ENCODE measurements at places on chromosomes 5 and 9. TPM values are rescaled to one million over a fixed set of nuclear protein-coding genes. Genes with fewer than 3 reads are reported as not detected.

Gene AJM1
- total RNA-seq: 8.0 TPM

Gene PCDHB8
- 0.97 TPM for total RNA-seq

DNA sequence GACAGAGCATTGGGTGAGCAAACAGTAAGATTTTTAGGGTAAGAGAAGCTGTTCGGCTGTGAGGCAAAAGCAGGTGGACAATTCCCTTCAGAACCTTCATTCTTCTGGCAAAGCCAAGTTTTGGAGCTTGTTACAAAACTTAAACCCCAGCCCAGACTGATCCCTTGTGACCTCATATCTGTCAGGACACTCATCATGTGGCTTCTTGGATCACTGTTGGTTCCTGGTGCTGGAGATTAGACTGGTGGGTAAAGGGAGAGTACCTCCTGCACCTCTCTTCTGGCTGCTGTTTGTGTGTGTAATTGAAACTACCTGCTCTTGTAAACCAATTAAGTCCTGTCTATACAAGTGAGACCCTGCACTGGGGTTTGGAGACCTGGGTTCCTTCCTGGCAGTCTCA lies 21.0 kb downstream of the LARP1 start:
- no peak for DNase-seq

- peak; percentile 52 for DNase-seq
Measured at GRCh38 chr5:9903801-9904200, 273.6 kb upstream of the TAS2R1 start.

DNA sequence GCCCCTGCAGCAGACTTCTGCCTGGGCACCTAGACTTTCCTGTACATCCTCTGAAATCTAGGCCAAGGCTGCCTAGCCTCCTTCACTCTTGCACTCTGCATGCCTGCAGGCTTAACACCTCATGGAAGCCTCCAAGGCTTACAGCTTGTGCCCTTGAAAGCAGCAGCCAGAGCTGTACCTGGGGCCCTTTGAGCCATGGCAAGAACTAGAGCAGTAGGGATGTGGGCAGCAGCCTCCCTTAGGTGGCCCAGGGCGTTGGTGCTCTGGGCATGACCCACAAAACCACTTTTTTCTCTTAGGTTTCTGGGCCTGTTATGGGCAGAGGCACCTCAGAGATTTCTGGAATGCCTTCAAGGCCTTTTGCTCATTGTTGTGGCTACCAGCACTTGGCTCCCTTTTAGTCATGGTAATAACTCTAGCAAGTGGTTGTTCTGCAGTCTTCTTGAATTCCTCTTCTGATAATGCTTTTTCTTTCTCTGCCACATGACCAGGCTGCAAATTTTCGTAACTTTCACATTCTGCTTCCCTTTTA lies 606.2 kb downstream of the TLE4 start:
- no peak for DNase-seq

DNA sequence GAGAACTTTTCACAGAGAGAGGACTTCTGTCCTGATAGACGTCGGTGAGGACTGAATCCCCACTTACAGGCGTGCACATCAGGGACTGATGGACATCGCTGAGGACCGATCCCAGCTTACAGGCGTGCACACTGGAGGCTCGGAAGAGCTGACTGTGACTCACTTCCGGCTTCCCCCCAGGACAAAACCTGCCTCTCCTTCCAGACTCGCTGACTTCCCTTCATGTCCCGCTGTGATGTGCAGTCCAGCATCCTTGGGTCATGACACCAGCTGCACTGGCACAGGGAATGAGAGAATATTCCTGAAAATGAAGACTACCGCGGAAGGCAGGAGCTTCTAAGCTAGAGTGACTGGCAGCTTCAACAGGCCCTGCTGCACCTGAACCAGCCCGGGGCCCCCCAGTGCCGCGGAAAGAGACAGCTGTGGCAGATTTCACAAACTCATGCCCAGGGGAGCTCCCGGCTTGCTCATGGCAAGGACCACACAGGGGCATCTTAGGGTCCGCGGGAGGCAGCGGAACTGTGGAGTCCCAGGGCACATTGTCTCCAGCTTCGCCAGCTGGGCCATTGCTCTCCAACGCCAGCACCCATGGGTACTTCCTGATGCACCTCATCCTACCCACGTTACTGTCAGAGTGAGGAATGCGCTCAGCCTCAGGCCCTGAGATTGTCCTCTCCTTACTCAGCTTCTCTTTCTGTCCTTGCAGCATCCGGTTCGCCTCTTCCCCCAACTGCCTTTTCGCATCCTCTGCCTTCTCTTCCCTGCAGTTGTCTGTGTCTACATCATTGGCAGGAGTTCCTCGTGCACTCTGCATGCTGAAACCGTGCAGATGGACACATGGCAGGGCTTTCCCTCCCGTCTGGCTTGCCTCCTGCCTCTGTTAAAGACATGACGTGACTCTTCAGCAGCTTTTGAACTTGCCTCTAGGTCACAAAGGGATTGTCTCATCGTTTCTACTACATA lies 29.5 kb downstream of the SURF6 start:
- no peak for DNase-seq

GRCh38 chr5:132380047-132380446 lies 10.5 kb downstream of the SLC22A5 start:
- no peak for DNase-seq

Data from HFFc6 (cell line).